ENCODE measurements at places on chromosomes 7 and 10. TPM values are rescaled to one million over a fixed set of nuclear protein-coding genes. Genes with fewer than 3 reads are reported as not detected.

The SPDYE1 gene
- polyA plus RNA-seq, result 4.1 TPM

The TFPI2 gene
- polyA plus RNA-seq, result 6.2 TPM

The ELN gene
- 114 TPM for polyA plus RNA-seq

The GLI3 gene
- polyA plus RNA-seq, result 8.7 TPM

The HNRNPH3 gene
- polyA plus RNA-seq, result 266 TPM

The NUTM2A gene
- polyA plus RNA-seq, result 6.8 TPM

Measured in spinal cord (tissue), 10 donors.